ENCODE measurements at places on chromosomes 4 and X.

- DNase-seq: no peak
These were observed 82.5 kb downstream of the TIGD2 start for GRCh38 chr4:89193843-89194242.

DNA sequence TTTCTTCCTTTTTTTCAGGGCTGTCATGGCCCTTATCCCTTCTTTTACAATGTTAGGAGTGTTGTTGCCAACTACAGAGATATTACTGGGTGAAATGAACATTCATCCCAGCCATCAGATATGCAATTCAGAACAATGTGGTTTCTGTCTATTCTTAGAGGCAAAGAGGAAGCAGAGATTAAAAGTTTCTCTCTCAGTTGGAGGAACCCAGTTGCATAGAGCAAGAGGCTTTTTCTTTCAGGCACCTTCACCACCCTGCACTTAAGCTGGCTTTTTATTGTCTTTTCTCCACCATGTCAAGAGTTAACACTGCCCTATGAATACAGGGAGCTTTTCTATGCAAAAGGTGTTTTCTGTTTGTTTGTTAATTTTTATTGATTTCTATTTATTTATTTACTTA is 1559.6 kb upstream of the IGFBP7 start:
- no peak for DNase-seq

- DNase-seq: no peak
These were observed 39.4 kb upstream of the SHROOM4 start for GRCh38 chrX:50853399-50853798.

DNA sequence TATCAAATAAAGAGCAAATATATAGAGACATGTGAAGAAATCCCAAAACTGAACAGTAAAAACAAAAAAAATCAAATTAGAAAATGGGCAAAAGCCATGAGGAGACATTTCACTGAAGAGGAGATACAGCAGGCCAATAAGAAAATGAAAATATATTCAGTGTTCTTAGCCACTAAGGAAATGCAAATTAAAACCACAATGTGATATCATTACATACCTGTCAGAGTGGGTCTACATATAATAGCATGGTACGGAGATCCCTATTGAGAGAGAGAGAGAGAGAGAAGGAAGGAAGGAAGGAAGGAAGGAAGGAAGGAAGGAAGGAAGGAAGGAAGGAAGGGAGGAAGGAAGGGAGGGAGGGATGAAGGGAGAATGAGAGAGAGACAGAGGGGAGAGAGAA is 707.0 kb upstream of the ACTRT1 start:
- DNase-seq: no peak

DNA sequence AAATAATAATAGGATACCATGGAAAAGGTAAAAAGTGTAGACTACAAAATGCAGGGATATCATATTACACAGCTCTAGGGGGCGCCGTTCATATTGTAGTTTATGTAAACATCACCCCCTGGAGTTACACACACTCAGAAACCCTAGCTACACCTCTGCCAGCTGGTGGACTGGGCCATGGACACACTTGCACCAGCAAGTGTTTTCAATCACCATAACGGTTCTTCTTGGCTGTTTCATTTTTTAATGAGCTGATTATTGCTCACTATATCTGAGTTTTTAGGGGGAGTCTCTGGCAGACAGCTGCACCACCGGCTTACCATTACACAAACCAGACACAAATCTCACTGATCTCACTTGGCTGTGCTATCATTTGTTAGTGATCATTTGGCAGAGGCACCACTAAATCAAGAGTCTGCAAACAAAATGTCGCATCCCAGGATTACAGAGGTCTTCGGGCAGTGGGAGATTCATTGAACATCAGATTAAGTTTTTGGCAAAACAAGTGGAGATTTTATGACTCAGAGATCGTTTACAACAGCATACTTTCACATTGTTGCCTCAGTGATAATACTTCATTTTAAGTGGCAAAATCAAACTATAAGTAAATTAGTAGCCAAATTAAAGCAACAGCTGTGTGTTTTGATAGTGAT is 185.7 kb downstream of the UNC5C start:
- DNase-seq: no peak

GRCh38 chr4:717601-718320 is 12.1 kb downstream of the PCGF3 start:
- no peak for DNase-seq

GRCh38 chrX:119118780-119119395 is 8.7 kb downstream of the KIAA1210 start:
- peak; percentile 65 for DNase-seq
